ENCODE measurements at places on chromosomes 6 and 20.

- no peak for DNase-seq
These were observed 120.9 kb downstream of the OLIG3 start for GRCh38 chr6:137373296-137373695.

GRCh38 chr20:848193-848592 lies 14.7 kb downstream of the FAM110A start:
- DNase-seq = no peak

- no peak for DNase-seq
These were observed 26.3 kb downstream of the FAM110A start for GRCh38 chr20:859751-860231.

GRCh38 chr6:54266400-54266923 lies 41.8 kb upstream of the TINAG start:
- no peak for DNase-seq

DNA sequence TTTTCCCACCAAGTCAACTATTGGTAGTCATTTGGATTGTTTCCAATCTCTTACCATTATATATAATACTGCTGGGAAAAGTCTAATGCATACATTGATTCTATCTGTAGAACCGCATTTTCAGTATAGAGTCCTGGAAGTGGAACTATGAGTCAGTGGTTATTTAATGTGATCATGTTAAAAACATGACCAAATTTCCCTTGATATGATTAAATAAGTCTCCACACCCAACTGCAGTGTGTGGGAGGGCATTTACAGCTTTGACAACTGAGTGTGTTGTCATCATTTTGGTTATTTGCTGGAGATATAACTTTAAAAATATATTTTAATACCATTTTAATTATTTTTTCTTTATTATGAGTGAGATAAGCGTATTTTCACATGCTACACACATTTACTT lies 1027.6 kb downstream of the EYS start:
- DNase-seq = no peak

DNA sequence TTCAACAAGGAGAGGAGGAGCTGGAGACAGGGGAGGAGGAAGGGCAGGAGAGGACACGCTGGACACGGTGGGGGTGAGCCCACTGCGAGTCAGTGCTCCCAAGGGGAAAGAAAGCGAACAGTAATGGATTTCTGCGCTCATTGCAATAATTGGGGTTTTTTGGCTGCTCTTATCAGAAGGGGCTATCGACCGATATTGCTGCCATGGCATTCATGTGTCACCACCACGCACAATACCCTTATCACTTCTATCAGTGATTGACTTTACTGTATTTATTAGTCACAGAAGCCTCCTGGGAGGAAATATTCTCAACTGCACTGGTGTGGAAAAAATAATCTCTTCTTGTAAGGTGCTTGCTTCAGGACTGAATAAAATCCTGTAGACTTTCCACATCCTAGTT lies 55.8 kb downstream of the CEP43 start:
- no peak for DNase-seq

DNA sequence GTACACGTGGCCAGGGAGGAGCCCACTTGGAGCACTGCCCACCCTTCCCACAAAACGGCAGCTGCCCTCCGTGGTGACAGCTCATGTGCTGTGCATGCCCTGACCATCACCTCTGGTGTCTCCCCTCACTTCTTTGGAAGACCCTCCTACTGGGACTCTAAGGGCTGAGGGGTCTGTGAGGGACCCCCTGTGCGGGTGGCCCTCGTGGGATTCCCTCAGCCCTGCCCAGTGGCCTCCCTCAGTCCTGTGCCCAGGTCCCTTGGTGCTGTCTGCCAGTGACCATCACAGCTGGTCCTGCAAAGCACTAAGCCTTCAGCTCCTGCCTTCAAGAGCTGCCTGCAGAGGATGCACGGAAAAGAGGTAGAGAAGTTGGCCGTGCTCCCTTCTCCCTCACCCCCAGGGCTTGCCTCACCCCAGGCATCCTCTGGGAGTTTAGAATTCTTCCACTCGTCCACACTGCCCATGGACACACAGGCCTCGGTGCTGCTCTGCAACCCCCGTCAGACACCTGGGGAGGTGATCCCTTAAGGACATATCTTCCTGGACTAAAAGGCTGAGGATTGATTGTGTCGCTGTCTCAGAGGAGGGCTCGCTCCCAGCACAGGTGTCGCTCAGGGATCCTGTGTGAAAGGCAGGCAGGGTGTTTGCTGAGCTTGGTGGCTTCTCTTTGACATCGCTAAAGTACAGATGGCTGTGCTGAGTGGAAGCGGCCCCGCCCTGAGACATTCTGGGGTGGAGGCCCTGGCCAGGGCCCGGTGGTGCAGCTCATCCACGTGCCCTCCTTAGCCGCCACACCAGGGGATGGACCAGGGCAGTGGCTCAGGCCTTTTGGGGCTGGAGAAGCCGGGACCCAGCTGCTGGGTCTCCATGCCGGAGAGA lies 119.5 kb upstream of the FRMD1 start:
- DNase-seq = no peak

DNA sequence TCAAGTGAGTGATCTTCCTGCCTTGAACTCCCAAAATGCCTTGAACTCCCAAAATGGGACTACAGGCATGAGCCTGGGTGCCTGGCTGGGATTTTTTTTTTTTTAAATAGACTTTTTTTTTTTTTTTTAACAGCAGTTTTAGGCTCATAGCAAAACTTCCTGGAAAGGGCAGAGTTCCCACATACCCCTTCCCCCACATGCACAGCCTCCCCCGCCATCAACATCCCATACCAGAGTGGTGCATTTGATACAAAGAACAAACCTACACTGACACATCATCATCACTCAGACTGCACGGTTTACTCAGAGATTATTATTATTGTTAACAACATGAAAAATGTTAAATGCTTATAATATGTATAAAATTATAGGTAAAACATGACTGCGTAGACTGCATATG lies 26.0 kb downstream of the UQCC1 start:
- DNase-seq = no peak

- no peak for DNase-seq
These were observed 201.3 kb upstream of the SSTR4 start for GRCh38 chr20:22833851-22834250.

DNA sequence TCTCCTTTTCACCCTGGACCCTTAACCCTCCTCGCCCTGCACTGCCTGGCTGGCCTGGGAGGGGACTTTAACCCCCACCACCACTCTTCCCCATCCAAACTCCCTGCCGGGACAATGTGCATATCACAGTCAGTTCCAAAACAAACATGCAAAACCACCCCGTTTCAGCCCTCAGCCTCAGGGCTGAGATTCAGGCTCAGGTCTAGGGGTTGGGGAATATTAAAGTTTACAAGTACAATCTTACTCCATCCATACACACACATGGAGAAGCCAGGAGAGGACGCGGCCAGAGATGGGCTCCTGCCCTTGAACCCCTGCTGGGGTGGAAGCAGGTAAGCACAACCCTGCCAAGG lies 534 bp downstream of the KIAA1755 start:
- DNase-seq = no peak

DNA sequence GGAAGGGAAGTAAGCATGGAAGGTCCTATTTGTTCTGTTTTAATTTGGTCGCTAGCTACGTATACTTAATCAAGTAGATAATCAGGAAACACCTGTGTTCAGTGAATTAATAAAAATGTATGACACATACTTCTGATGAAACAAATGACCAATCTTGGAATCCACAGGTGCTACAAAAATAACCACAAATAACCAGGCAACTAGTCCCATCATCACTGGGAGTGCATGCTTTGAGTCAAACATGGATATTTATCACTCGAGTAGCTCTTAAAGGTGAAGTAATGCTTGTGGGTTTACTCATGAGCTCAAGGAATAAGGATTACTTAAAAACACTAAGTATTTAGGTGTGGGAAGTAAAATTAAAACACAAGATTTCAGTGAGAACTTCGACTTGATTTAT lies 285.6 kb upstream of the ID4 start:
- no peak for DNase-seq

DNA sequence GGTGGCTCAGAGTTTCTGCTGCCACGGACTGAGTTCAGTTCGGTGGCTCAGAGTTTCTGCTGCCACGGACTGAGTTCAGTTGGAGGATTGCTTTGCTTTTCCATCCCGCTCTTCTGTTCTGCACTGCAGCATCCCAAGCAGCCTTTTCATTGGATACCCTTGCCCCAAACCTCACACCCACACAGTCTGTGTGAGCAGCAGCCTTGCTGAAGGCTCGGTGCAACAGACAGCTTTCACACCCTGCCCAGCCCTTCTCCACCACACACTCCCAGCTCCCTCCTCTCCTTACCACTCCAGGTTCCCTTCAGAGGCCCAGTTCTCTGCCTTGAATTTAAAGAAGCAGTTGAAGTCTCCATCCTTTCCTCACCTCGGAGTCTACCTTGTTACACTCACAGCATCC lies 52.5 kb upstream of the CHD6 start:
- no peak for DNase-seq

- DNase-seq = no peak
These were observed 42.3 kb downstream of the YTHDF1 start for GRCh38 chr20:63173552-63174191.

GRCh38 chr6:160733050-160733646 lies 31.1 kb downstream of the PLG start:
- peak; percentile 9 for DNase-seq

- DNase-seq = no peak
These were observed 22.1 kb upstream of the ZNF318 start for GRCh38 chr6:43391440-43392031.

- DNase-seq = no peak
These were observed 15.2 kb upstream of the MCCD1 start for GRCh38 chr6:31513456-31514165.

DNA sequence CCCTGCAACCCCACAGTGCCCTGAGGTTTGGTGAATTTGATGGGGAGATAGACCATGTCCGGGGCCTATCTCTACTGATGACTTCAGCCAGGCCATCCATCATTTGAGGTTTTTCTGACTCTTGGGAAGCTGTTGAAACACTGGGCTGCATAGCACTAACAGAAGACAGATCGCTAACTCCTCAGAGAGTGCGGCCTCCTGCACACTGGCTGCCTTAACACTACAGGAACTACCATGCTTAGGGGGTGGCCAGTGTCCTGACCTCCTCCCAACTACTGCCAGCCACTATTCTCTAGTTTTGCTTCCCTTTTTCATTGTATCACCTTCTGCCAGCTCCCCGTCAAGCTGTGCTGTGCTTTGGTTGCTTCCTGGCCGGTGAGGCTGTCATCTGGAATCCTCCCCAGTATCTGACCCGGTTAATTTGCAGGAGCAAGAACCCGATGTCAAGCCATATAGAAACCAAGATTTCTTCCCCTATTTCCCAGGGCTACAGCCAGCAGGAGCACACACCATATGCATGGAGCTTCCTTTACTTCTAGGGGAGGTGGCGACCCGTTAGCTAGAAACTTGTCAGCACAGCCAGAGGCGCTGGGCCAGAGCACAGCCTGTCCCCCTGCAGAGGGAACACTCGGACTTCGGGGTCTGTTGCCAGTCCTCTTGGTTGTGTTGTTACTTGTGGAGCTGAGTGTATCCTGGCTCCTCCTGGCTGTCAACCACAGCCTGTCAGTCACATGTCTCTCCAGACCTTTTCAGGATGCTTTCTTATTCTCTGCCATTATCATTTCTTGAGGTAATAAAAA lies 57.3 kb upstream of the TRAF3IP2 start:
- no peak for DNase-seq

GRCh38 chr20:55616367-55616766 lies 389.0 kb downstream of the CBLN4 start:
- DNase-seq = no peak

GRCh38 chr20:25136643-25137559 lies 55.0 kb upstream of the VSX1 start:
- peak; percentile 76 for DNase-seq

DNA sequence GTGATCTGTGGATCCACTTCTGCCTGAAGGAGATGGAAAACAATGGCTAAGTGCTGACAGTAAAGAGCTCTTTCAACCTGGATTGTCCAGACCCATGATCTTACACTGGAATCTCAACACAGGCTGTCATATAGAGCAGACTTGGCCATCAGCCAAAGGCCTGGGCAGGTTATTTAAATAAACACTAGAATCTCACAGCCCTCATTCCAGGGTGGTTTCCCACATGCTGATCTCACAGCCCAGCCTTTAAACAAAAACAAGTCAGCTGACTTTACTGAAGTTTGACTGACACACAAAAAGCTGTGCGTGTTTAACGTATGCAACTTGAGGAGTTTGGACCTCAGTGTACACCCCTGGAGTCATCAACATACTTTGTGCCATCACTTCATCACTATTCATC lies 28.4 kb downstream of the SYNDIG1 start:
- DNase-seq = no peak

DNA sequence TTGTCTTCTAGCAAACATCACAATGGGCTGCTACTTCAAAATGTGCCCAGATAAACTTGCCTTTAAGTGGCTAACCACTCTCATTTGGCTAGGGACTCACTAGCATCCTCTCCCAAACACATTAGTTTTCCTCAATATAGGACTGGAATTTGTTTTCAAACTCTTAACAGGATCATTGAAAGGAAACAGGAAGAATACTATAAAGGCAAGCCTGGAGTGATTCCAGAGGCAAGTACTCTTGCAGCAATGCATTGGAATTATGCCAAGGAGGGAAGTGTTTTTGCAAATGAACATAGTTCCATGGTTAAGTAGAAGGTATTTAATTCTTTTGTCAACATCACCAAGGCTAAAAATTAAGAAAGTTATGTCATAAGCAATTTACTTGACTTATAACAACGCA lies 12.2 kb downstream of the EPHA7 start:
- peak; percentile 85 for DNase-seq

DNA sequence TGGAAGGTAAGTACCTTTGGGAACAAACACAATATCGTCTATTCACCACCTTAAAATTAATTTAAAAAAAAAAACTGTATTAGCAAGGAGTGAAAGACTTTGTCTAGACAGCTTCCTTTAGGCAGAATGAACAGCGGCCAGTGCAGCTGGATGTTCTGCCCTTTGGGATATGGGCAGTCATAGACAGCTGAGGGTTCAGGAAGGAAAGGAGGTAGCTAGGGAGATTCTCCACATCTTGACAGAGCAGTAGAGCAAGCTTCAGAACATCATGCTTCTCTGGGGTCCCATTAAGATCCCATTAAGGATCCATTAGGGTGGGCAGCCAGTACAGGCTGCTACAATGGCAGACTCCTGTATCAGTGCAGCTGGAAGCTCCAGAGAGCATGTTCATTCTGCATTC lies 46.5 kb upstream of the PLCB4 start:
- DNase-seq = no peak

DNA sequence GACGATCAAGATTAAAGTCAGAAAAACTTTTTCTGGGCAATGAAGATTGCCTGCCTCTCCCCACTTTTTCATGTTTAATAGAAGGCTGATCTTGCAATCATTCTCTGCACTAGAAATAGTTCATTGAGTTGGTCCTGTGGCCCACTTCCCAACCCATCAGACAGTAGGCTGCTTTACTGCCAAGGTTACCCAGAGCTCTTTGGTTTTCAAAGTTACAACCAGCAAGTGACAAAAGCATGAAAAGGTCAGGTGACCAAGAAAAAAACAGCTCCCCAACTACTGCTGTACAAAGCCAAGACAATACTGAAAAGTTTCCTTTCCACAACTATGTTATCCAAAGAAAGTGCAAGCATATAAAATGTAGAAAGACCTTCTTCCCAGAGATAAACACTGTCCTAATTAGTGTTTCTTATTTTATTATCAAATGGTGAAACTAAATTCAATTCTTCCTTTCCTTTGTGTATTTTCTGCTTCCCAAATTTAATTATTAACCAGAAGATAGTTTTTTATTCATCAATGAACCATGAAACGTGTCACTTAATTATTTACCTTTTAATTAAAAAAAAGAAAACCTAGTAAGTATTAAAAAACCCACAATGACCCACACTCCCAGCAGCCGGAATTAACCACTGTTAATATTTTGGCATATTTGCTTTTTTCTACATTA lies 16.6 kb downstream of the DNAAF9 start:
- no peak for DNase-seq

GRCh38 chr20:1720226-1720625 lies 62.6 kb upstream of the SIRPG start:
- no peak for DNase-seq

- DNase-seq = no peak
These were observed at the start of gene MATN4 for GRCh38 chr20:45308117-45308778. MATN4 (minus strand) TSS chr20:45308299; CDS start chr20:45305582, 2,717 bp downstream.

All from NCI-H446 treated with DMSO at 0.1 percent for 48 hours (cell line).